LHCN-M2 (cell line): ENCODE measurements at places on chromosomes 1 and 21.
A peak's percentile ranks its signal among the peaks of the same experiment; 100 is the strongest.

DNA sequence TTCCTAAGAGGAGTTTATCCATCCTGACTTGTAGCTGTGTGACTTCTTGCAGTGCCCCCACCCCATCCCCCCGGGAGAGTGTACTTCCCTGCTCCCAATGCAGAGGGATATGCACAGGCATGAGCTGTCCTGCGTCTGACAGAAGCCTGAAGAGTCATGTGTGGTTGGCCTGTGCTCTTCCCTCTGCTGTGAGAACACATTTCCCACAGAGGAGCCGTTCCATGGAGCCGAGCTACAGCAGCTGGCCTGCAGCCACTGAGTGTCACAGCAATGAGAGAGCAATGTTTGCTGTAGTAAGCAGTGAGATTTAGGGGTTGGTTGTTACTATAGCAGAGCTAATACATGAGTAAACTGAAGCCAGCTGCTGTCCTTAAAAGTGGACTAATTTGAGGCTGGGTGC is 22.0 kb downstream of the PARS2 start:
- DNase-seq: peak; percentile 8

DNA sequence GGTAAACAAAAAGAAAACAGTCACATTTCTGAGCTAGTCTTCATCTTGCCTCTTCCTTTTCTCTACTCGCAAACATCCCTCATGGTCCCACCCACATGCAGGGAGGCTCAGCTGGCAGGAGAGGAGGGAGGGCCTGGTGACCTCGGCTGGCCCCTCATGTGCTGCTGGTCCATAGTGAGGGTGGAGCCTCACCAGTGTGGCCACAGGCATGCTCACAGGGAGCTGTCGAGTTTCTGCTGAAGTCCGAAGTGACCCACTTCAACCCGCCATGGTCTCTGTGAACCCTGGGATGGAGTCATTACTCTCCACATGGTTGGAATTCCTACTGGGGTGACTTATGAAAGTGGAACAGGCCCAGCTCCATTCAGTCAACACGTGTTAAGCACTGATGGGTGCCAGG is 253.4 kb downstream of the RHOU start:
- no peak for DNase-seq

- DNase-seq: no peak
Measured at GRCh38 chr1:197269053-197269452, 1.0 kb downstream of the CRB1 start.

- no peak for DNase-seq
Measured at GRCh38 chr1:68313735-68314134, 81.4 kb upstream of the WLS start.

- DNase-seq: no peak
Measured at GRCh38 chr1:17542645-17543044, 3.1 kb downstream of the ARHGEF10L start.

DNA sequence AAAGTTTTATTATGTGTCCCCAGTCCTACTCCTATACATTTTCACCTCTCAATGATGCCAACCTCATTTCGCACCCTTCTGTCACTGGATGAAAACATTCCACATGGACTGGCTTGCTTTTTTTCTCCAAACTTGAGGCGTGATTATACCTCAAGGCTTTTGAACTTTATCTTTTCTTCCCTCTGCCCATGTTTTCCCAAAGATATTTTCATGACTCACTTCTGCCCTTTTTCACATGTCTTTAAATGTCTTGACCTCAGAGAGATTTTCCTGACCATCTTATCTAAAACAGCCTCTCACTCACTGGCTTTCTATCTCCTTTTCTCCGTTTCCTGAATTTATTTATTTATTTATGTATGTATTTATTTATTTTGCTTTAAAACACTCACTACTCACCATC is 659.0 kb downstream of the PTPRC start:
- DNase-seq: peak; percentile 35

- DNase-seq: peak; percentile 90
Measured at GRCh38 chr1:78005755-78006154, 1.0 kb downstream of the DNAJB4 start.

DNA sequence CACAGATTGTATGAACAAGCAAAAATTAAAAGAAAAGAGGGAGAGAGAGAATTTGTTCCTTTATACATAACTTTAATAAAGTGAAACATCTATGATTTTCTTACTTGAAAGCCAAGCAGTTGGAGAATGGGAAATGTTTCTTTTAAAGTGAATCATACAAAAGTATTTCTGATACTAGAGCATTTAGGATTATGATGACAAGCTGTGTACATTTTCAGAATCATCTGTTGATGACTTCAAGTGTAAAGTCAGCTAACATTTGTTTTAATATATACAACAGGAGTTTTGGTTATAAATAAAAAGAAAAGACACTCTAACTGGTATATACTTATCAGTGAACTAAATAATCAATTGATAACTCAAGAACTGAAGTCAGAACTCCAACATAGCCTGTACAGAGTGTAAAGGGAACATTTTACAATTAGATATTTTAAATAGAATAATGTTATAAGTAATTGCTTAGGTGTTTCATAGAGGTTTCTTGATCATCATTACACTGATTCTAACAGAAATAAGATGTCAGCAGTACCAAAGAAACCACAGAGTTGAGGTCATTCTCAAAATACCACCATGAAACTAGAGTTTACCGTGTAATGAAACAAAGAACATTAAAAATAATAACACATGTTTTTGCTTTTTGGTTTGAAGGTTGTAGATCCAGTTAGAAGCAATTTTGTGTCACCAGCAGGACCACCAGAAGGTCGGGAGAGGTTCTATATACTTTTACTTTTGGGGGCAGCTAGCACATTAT is 103.4 kb downstream of the COL24A1 start:
- DNase-seq: no peak

DNA sequence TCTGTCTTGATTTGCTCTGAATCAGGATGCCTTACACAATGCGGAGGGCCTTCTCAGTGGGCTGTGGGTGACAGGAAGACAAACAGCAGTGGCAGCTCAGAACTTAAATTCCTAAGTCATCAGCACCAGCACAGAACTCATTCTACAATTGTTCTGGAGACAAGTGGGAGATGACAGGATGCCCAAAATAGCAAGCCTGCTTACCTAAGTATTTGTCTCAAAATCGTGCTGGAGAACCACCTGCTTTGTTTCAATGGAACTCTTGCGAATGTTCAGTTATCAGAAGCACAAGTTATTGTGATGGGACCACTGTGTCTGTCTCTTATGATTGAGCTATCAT is 76.1 kb downstream of the VCAM1 start:
- DNase-seq: no peak

GRCh38 chr1:90671741-90672140 is 45.4 kb downstream of the BARHL2 start:
- DNase-seq: no peak

GRCh38 chr1:118783095-118783758 is 204.9 kb downstream of the TBX15 start:
- DNase-seq: no peak

DNA sequence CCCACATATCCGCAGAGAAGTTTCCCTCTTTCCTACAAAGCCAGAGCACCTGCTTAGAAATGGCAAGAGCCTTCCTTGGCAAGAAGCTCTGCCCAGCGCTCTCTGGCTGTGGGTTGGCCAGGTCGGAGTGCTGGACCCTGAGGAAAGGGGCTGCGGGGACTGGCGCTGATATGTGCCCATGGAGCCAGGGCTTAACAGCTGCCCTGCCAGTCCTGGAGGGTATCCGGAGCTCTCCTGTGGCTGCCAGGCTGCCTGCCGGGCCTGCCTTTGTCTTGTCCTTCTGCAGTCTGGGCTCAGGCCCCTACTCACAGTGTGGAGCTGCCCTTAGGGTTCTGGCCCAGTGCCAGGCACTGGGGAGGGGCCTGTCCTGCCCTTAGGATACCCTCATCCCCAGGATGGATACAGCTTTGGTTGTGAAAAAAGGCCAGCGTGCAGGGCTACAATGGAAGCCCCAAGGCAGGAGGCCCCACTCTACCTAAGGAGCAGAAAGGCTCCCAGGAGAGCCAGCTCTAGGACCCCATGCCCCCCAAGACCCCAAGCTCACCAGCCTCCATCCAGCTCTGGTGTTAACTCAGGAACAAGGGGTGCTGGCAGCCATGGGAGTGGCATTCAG is 43.4 kb downstream of the KIAA1614 start:
- DNase-seq: no peak

DNA sequence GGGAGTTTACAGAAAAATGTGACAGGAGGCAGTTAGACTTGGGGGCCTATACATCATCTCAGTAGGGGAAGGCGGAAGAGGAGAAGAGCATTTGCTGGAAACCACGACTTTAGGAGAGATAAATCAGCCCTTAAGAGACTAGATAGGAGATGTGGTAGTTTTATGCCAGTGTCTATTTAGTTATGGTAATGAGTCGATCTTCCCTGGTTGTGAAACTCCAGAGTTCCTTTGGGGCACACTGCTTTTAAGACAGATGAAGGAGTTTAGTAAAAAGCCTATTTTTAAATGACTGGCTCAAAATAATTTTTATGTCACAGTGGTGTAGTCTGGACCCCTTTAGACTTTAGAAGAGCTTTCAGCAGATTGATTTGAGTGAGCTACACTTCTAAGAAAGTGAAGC is 7.8 kb downstream of the PGM1 start:
- peak; percentile 10 for DNase-seq

DNA sequence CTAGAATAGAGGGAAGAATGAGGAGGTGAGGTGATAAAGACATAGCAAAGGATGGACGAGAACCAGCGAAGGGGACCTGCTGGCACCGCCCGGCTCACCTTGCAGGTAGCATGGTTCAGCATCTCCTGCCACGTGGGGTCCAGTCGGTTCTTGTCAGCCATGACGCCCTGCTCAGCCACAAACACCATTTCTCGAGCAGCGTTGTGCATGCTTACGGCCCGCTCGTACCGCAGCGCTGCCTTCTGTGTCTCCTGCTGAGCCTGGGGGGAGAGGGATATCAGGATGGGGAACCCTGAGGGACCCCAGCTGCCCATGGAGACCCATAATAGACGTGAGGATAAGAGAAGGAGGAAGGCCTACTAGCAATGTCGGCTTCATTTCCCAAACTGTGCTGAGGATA is 11.4 kb downstream of the SH3BP5L start:
- DNase-seq: no peak

GRCh38 chr21:30482130-30482529 is 2.0 kb upstream of the KRTAP19-1 start:
- DNase-seq: no peak

- DNase-seq: no peak
Measured at GRCh38 chr1:233019778-233020325, 69.4 kb downstream of the NTPCR start.

DNA sequence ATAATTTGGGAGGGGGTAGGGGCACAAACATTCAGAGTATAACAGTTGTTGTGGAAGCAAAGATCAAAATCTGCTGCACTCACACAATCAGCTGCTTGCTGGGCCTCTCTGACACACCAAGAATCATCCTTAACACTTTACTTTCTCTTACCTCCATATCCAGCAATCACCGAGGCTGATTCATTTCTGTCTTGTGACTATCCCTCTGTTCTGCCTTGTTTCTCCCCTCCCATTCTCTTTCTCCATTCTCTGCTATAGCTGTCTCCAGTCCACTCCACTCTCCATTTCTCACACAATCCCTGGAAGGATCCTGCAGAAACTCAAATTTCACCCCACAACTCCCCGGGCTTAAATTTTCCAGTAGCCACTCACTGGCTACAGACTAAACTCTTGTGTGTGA is 91.8 kb upstream of the NGF start:
- peak; percentile 41 for DNase-seq

DNA sequence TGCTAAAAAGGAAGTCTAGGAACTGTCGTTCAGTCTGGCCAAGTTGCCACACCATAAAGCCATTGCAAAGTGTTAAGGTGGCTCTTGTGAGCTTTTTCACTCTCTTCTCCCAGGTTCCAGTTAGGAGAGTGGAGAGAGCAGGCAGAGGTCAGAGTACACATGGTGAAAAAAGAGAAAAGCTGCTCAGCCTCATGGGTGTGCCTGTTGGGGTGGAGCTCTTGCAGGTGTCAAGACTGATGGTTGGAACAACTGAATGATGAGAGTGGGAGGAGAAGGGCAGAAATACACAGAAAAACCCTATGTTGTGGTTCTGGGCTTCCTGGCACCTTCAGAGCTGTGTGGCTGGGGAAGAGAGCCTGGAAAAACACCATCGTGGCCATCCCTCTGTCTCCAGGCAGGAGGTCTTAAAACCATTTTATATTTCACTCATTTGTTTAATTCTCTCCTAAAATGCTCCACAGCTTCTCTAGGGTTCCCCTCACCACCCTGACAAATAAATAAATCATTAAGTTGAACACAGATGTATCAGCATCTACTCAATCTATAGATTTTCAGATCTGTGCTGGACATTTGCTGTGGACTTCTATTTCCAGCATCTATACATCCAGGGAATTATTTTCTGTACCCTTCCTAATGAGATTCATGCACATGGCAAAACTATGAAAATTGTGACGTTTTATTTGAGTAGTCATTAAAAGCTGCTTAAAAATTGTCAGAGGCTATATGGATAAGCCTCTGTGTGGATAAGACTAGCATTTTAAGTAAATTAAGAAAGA is 17.5 kb downstream of the UBASH3A start:
- DNase-seq: no peak

DNA sequence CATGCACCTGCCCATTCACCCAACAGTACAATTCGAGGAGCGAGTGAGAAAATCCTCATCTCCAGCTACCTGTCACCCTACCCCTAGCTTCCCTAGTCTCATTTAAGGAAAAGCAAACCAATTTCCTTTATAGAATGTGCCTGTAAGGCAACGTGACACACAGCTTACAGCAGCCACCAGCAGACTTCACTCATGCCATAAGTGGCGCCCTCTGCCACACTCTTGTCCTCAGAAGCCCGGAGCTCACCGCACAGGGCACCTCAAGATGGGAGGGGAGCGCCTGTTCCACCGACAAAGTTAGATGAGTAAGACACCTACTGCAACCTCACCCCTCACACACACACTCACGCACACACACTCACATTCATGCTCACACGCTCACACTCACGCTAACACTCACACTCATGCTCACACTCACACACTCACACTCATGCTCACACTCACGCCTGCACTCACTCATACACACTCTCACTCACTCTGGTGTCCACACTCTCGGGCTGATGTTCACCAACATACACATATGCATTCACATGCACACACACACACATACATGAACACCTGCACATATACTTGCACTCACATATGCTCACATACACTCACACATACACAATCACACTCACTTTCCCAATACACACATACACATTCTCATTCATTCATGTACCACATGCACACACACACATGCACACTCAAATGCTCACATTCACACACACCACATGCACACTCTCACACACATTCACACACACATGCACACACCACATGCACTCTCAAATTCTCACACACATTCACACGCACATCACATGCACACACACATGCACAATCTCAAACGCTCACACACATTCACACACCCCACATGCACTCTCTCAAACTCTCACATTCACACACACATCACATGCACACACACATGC is 170.7 kb downstream of the PSMG1 start:
- no peak for DNase-seq

DNA sequence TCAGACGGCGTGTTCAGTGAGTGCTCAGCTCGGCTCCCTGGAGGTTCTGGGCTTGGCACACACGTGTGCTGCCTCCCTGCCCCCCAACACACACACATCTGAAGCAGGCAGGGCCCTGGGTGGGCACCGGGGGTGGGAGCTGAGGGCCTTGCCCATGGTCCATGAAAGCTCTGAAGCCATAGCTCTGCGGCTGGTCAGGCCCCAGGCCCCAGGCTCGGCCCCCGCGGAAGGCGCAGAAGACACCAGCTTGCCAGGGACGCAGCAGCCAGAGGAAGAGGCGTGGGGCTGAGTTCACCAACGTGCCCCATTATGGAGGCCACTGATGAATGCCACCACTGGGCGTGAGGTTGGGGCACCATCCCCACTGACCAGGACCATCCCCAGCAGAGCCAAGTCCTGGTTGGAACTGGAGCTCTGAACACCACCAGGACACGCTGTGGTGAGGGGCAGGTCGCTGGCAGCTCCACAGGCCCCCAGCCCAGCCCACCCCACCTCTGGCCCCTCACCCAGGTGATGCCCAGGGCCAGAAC is 4.2 kb downstream of the AURKAIP1 start:
- DNase-seq: no peak
